ENCODE measurements at places on chromosomes 6 and 20.

- no peak for DNase-seq
Measured at GRCh38 chr6:43809417-43810305, 39.6 kb downstream of the VEGFA start.

DNA sequence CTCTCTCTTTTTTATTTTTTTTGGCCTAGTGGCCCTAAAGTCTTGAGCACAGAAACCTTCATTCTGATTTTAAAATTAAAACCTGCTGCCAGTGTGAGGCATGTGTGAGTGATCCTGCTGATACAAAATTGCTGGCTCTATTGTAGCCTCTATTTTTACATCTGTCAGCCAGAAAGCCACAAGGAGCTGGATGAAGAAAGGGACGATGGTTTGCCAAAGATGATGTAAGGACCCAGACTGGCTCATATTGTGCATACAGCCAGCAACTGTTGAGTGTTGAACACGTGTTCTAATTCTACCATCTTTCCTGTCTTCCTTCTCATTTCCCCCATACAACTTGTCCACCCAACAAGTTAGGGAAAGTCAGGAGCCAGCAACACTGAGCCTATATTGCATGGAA lies 40.8 kb upstream of the ATXN1 start:
- DNase-seq: no peak

- DNase-seq: no peak
Measured at GRCh38 chr6:140586426-140587061, 1212.1 kb upstream of the CITED2 start.

- no peak for DNase-seq
Measured at GRCh38 chr6:136284909-136285308, 4.7 kb downstream of the BCLAF1 start.

DNA sequence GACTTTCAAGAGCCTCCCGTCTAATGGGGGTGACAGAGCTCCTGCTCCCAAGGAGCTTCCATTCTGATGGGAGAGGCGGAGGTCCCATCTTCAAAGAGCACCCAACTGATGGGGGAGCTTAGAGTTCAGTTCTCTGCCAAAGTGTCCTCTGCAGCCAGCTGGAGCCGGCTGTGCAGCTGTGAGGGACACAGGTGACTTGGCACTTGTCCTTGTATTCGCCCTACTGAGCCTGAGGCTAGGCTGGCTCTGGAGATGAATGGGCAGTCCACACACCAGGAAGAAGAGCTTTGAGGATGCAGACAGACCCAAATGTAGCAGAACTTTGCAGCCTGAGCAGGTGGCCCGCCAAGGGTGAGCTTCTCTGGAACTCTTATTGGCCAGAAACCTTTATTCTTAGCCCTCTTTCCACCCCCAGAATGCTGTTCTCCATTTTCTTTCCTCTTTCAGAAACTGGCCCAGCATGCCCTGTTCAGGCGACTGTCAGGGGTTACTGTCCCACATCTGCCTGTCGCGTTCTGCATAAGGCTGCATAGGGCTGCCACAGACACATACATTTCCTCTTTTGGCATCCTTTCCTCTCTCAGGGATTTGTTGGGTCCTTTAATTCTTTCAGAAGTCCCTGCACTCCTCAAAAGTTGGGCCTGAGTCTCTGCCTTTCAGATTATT lies 108.7 kb upstream of the LRFN2 start:
- no peak for DNase-seq

GRCh38 chr6:13761361-13762036 lies 49.9 kb upstream of the RANBP9 start:
- DNase-seq: no peak

GRCh38 chr20:51936377-51936776 lies 134.1 kb upstream of the SALL4 start:
- DNase-seq: no peak

GRCh38 chr6:129989396-129989795 lies 29.0 kb upstream of the L3MBTL3 start:
- no peak for DNase-seq

- DNase-seq: no peak
Measured at GRCh38 chr6:147531321-147531720, 22.8 kb downstream of the SAMD5 start.

DNA sequence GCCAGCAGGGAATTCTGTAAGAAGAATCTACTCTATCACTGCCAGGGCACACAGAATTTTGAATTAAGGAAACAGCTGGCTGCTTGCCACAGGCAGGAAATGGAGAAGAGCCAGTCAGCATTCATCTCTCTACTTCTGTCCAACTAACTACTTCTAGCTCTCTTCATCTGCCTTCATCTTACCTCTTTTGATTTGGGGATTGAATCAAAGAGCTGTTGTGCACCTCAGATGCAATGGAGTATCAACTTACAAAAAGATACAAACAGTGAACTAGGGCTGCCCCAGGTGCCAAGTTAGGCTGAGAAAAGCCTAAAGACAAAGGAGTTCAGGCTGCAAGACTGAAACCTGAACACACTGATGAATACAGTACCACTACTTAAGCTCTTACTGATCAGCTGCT lies 82.0 kb downstream of the PTPRK start:
- no peak for DNase-seq

DNA sequence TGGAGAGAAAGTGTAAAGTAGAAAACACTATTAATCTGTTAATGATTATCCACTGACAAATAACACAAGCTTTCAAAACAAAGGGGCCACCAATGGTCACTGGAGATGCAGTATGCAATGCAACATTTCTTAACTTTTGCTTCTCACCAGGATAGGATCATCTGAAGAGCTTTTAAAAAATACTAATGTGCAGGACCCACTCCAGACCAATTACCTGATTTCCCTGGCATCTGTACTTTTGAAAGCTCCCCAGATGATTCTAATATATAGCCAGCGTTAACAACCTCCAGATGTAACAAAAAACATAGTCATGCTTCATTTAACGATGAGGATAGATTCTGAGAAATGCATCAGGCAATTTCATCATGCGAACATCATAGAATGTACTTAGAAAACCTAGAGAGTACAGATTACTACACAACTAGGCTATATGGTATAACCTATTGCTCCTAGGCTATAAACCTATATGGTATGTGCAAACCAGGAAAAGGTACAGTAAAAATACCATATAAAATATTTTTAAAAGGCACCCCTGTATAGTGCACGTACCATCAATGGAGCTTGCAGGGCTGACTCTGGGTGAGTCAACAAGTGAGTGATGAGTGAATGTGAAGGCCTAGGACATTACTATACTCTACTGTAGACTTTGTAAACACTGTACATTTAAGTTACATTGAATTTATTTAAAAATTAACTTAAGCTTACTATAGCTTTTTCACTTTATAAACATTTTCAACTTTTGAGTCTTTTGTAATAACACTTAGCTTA lies 69.2 kb downstream of the ATG5 start:
- no peak for DNase-seq

GRCh38 chr20:3687655-3688054 lies 5.8 kb upstream of the ADAM33 start:
- DNase-seq: no peak

DNA sequence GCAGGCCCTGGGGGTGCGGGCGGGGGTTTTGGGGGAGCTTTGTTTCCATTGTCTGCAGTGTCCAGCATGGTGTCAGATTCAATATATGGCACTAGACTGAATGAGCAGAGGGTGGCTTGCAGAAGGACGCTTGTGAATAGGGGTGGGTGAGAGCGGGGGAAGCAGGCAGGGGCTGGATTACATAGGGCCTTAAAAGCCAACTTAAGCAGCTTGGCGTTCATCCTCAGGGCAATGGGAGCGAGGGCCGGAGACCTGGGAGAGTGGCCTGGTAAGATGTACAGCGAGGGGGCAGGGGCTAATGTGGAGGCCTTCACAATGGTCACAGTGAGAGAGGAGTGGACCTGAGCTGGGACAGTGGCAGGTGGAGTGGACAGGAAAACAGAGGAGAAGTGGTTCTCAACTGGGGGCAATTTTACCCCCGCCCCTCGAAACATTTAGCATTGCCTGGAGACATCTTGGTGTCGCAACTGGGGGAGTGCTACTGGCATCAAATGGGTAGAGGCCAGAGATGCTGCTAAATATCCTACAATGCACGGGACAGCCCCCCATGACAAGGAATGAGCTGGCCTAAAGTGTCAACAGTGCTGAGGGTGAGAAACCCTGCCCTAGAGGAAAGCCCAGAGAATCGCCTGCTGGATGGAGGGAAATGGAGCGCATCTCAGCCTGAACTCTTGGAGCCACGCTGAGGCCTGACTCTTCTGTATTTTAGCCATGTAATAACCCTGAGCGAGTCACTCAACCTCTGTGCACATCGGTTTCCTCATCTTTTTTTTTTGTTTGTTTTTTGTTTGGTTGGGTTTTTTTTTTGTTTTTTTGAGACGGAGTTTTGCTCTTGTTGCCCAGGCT lies 15.1 kb upstream of the BAK1 start:
- no peak for DNase-seq

- DNase-seq: no peak
Measured at GRCh38 chr20:45449528-45449927, 20.0 kb upstream of the WFDC2 start.

- no peak for DNase-seq
Measured at GRCh38 chr6:45837541-45838200, 178.0 kb downstream of the CLIC5 start.

GRCh38 chr20:56352345-56353055 lies 6.3 kb upstream of the FAM210B start:
- no peak for DNase-seq

DNA sequence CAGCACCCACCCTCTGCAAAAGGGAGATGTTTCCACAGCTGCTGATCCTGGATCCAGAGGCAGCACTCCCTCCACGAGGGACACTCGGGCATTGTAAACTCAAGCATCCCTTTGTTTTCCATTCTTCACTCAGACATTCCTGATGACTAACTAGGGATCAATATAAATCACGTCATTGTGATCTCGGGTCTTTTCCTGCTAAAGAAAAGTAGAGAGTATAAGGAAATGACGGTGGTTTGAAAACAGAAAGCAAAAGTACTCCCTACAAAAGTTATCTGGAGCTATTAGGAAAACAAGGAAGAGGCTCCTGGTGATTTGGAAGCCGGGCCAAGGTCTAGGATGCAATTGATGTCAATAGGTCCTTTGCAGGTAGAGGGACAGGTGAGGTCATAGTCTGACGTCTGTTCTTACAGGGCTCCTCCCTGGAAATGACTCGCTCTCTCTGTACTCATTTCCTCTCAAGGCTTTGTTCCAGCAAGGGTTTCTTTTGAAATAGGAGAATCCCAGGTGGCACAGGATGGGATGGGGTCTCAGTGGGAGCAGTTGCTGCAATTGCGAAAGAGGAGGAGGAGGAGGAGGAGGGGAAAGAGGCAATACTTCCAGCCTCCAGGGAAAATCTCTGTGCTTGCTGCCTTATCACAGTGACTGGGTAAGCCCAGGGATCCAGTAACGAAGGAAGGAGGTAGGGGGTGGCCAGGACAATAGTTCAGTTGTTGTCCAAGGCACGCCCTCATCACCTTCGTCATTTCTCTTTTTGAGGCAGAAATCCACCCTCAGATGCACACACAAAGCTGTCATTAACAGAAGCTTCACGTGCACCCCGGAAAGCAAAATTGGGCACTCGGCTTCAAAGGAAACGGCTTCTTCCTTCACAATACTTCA lies 222.8 kb downstream of the LY86 start:
- DNase-seq: no peak

DNA sequence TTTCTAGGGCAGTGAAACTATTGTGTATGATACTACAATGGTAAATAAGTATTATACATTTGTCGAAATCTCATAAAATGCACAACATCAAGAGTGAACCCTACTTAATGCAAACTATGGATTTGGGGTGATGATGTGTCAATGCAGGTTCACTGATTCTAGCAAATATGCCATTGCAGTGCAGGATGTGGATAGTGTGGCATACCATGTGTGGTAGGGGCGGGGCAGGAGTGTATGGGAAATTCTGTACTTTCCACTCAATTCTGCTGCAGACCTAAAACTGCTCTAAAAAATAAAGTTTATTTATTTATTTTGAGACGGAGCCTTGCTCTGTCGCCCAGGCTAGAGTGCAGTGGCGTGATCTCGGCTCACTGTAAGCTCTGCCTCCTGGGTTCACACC lies 44.3 kb downstream of the ABHD12 start:
- DNase-seq: no peak

DNA sequence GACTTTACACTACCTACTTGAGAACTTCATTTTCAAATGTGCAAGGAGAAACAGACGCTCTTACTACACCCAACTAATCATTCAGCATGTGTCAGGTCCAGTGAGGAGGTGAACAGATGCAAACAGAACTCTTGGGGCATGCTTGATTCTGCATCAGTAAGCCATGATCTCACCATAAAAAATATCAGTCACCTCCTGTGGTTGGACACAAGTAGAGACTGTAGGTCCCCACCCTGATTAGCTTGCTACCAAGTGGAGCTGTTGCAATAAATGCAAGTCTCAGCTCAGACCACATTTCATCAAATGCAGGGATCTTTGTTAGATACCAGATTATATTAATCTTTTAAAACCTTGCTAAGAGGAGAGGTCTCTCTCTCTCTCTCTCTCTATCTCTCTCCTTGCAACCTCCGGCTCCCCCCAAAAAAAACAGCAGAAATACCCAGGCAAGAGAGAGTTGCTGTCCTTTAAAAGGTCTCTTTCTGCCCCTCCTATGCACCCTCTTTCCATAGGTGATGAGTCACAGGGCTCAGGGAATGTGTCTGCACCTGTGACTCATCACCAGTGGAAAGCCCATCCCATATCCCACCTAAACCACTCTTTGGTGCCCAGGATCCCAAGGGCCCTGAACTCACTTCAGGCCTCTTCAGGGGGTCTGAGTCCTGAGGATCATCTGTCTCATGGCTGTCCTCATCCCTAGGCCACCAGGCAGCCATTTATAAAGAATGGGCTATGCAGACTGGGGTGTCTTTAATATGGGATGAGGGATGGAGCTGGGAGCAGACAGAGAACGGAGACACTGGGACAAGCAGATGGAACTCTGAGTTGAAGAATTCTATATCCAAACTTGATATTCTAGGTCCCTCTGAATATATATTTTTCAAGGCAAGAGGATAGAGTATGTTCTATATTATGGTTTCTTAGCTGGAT lies 154.5 kb downstream of the QRSL1 start:
- no peak for DNase-seq

- no peak for DNase-seq
Measured at GRCh38 chr6:130848945-130849344, 21.7 kb downstream of the SMLR1 start.

DNA sequence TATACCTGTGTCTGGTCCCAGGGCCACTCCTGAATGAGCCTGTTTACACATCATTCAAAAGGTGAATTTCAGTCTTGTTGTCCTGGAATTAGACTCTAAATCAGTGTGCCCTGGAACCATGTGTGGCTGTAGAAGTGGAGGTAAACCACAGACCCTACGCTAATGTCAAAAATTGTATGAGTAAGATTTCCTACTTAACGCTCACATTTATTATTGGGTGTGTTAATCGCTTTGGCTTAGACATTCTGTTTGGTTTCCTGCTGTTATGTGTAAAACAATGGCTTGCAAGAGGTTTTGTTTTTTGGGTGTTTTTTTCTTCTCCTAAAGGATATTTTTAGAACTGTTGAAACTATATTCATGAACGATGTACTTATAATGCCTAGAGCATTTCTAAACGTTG lies 19.3 kb downstream of the PLCB1 start:
- no peak for DNase-seq
